ENCODE measurements at places on chromosomes 3 and 15.

DNA sequence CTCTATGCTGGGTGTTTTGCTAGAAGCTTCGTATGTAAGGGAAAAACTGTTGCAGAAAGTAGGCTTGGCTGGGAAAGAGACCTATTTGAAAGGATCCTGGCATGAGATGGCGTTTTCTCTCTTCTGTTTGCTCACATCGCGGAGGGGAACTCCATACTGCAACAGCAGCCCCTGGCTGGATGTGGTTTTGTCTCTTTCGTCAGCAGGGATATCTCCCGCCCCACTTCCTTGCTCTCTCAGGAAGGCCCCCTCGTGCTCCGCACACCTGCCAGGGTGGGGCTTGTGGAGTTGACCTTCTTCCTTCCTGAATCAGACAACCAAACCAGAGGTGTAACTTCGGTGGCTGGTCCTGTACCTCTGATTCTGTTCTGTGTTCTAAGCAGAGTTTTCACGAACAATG, 26.4 kb upstream of the MYZAP start:
- no peak for DNase-seq

DNA sequence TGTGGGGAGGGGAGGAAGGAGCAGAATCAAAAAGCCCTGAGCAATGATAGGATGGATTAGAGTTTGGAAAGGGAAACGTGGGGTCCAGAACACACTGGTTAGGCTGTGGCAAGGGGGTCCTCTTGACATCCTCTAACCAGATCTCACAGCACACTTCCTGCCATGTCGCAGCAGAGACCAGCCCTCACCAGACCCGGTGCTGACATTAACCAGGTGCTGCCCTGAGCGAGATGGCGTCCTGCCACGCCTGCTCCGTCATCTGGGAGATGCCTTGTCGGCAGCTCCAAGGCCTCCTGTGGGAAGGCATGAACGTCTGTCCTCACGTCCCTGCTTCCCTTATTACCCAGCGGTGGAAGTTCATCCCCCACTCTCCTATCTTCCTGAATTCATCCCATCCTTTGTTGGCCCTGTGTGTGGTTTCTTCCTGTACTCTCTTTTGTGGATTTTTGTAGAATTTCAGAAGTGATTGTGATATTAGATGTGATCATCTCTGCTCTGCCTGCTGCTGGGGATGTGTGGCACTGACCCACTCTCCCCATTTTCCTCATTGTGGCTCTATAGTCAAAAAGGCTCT, 29.4 kb upstream of the MYZAP start:
- no peak for DNase-seq

GRCh38 chr15:33994005-33994615, 25.8 kb downstream of the CHRM5 start:
- no peak for DNase-seq

DNA sequence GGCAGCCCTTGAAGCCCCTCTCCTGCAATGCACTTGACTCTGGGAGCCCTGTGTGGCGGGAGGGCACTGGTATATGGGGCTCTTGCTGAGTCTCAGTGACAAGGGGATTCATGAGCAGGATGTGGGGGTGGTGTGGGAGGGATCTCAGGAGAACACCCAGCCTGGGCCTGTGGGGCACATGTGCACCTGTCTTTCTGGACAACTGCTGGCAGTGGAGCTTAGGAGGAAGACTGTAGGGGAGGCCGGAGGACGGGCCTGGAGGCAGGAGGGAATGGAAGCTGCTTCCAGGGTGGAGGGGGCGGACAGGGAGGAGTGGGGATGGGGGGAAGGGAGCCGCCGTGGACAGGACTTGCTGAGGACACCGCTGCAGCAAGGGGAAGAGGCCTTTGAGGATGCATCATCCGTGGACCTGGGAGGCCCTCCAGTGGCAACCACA, 10.8 kb upstream of the SNRPA1 start:
- DNase-seq, result peak; percentile 68
